Adipocyte (in vitro differentiated cells): ENCODE measurements at places on chromosomes 2 and 18.

- DNase-seq = peak; percentile 66
Observed at GRCh38 chr2:12070581-12070980, 324.1 kb downstream of the LPIN1 start.

DNA sequence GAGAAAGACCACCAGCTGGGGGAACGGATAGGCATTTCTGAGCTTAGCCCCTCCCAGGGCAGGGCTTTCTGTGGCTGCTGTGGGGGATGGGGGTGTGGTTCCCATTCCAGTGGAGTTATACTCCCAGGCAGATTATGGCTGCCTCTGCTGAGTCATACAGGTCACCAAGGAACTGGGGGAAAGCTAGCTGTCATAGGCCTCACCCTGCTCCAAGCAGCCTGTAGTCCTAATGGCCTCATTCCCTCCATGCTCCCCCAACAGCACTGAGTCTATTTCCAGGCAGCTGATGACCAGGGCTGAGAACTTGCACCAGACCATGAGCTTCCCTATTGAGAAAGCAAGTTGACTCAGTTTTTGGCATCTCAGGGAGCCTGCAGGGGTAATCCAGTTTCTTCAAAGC, 87.1 kb downstream of the GPR39 start:
- DNase-seq = peak; percentile 13

DNA sequence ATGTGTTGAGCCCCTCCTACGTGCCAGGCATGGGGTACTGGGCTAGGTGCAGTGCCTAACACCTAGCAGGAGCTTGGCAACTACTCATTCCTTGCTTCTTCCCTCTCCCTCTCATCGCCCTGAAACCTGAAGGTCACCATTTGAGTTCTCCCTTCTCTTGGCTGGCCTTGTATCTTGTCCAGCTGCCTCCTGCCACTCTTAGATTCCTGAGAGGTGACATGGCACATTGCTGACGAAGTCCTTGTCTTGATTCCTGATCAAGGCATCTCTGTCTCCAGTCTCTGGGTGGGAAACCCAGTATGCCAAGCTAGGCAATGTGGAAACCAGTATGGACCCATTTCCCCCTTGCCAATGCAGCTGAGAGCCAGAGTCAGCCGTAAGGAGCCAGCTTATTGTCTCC, 9.0 kb upstream of the EFR3B start:
- DNase-seq = no peak

DNA sequence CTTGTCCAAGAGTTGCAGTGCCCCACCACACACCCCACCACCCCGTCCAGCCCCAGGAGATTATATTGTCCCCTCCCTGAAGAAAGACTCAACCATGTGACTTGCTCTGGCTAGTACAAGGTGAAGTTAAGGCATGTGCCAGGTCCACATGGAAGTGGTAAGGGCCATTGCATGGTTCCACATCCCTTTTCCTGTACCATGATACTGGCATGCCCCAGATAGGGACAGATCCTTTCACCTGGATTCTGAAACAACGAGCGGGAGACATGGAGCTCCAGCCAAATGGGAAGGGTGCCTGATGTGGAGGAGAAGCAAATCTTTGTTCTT, 141.5 kb upstream of the APCDD1 start:
- no peak for DNase-seq

GRCh38 chr2:16048466-16048865, 108.1 kb downstream of the MYCN start:
- no peak for DNase-seq

GRCh38 chr2:103208916-103209315, 447.1 kb downstream of the TMEM182 start:
- no peak for DNase-seq

GRCh38 chr2:144230448-144231085, 289.4 kb downstream of the ZEB2 start:
- peak; percentile 64 for DNase-seq

DNA sequence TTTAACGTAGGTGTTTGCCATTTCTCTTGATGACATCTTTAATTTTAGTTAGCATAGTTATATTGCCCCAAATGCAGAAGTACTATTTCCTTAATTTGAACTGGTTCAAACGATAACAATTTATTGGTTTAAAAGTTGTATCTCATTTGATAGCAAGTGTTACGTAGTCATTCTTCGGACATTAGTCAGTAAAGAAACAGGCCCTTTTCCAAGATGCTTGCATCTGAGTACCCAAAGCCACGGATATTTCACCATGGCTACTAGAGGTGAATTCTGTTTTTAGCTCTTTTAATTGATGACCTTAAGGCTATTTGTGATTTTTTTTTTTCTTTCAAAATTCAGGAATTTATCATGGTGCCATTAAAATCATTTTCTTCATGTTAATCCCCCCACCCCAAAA, 32.1 kb downstream of the GLS start:
- DNase-seq = no peak

GRCh38 chr2:127695491-127696472, 5.5 kb upstream of the SFT2D3 start:
- DNase-seq = peak; percentile 83

DNA sequence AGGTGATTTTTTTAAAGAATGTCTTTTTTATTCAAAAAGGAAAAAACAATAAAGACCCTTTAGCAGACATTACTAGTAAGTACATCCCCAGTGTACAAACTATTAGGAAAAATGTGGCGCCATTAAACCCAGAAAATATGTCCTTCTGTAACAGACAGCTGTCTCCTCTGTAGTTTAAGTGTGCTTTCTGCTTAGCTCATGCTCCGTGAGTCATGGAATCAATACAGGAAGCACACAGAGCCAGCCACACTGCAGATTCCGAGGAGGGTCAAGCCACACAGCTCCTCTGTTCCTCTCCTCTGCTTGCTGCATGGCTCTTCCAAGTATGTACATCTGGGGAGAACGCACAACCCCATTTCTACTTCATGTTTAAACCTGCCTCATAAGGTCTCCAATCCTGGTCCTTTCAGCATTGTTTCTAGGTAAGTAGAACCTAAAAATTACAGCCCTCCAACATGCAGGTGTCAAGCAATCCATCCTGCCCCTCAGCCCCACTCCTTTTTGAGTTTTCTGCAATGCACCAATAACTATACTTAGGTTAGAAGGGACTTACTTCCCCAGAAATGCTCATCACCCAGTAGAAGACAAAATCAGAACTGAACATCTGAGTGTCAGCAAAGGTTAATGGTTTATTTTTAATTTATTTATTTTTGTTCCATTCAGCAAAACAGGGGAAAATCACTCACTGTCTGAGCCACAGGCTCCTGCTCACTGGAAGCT, 37.5 kb downstream of the ACVR1 start:
- peak; percentile 88 for DNase-seq

- DNase-seq = no peak
Observed at GRCh38 chr2:3176869-3177255, 200.8 kb downstream of the EIPR1 start.

GRCh38 chr2:239152916-239153305, 247.9 kb downstream of the HDAC4 start:
- DNase-seq = no peak

GRCh38 chr2:177334940-177335543, 57.5 kb upstream of the AGPS start:
- peak; percentile 87 for DNase-seq

DNA sequence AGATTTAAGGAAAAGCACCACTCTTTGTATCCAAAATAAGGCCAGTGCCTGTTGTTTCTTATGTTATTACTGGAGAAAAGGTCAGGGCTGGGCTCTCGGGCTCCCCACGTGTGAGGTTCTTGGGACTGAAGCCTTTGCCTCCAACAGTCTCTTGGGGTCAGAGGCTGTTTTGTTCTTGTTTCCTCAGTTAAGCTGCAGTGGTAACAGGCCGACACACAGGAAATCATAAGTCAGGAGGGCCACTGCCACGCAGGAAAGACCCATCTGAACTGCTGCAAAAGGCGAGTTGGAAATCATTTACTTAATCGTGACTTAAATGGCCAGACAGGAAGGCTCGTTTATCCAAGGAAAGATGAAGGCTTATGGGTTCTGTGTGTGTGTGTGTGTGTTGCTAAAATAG, 30.3 kb upstream of the IL37 start:
- DNase-seq = no peak

- peak; percentile 48 for DNase-seq
Observed at GRCh38 chr2:199160677-199161465, 296.9 kb downstream of the SATB2 start.

DNA sequence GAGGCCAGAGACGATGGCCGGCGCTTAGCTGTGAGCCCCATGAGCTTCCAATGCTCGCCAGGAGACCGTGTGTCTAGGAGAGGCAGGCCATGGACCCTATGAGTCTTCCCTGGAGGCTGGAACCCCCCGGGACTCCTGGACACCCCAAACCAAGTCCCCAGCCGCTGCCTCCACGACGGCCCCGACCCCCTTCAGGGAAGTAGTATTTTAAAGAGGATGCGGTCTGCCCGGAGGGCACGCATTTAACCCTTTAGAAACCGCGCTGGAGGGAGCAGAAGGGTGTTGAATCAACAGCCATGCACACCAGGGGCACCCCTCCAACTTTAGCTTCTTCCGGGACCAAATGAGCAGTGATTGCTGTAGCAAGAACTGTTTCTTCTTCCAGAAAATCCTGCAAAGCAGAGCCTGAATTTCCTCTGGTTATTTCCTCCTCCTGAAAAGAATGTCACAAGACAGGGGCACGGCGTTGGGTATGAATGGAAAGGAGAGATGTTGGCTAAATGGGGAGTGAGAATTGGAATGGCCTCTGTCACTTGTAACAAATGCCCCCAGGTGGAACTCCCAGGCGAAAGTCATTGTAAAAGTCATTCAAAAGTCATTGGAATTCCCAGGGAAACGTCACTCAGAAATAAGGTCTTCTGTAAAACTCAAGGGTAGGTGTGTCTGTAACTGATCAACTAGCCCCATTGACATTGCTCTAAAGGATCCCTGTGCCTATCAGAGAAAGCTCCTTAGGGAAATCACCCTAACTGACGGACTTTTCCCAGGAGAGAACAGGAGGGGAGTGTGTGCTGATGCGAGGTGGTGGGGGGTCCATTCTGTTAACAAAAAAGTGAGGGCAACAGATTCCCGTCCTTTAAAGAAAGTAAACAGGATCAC, 5.8 kb upstream of the GBX2 start:
- no peak for DNase-seq

DNA sequence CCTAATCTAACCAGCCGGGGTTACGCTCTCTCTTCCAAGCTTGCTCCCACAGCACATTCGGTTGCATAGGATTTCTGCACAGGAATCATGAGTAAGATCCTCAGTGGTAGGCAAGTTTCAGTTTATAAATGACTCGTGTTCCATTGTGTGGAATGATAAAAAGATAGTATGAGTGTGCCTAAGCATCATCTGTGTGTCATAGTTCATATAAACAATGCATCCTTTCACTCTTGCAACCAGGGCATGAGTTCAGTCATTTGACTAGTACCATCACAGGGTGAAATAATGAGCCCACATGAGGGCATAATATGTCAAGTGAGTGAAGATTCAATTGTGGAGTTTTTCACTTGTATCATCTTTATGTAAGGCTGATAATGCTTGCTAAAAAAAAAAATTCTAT, 417.1 kb upstream of the CDH2 start:
- DNase-seq = no peak

DNA sequence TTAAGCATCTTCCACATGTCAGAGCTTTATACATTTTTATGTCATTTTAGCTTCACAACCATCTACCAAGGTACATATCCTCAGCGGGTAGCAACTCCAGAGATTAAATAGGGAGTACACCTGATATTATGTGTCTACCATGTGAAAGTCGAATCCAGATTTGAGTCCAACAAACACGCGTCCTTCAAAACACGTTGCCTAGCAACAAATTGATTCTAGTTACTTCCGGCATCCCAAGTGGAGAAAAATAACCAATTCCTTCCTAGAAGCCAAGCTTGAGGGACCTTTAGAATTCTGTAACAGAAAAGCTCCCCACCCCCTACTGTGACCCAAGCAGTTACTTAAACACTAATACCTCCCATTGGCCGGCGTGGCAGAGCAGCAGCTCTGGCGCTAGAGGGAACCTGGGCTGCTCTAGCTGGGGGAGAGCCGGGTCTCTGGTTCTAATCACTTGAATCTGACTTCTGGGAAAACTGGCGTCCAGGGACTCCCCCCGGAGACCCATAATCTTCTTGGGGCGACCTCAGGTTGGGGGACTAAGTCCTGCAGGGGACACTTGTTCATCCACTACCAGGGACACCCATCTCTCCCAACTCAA, at the start of gene ERICH2:
ERICH2 (plus strand) TSS at position 371 of the 598 bp plus-strand sequence. CDS start 304 bp downstream, outside the sequence.
- DNase-seq = peak; percentile 70

DNA sequence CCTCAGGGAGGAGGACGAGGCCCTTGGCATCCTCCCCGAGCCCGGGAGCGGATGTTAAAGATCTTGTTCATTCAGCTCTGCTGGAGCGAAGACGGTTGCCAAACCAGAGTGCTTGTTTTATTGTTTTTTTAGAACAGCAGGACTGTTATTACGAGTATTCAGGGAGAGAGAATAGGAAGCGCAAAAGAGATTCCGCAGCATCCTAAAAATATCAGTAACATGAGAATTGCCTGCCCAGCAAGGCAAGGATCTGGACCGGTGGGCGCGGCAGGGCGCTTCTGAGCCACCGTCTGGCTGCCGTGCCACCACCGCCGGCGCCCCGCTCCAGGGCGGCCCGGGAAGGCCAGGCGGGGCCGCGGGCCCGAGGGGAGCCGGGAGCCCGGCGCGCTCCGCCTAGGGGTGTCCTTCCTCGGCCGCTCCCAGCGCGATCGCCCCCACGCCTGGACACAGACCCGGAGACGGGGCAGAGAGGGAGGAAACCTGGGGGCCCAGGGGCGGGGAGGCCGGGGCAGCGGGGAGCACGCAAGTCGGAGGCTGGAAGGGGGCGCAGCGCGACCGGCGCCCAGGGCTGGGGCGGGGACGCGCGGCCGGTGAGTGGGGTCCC, 843 bp downstream of the CYS1 start:
- DNase-seq = peak; percentile 80

DNA sequence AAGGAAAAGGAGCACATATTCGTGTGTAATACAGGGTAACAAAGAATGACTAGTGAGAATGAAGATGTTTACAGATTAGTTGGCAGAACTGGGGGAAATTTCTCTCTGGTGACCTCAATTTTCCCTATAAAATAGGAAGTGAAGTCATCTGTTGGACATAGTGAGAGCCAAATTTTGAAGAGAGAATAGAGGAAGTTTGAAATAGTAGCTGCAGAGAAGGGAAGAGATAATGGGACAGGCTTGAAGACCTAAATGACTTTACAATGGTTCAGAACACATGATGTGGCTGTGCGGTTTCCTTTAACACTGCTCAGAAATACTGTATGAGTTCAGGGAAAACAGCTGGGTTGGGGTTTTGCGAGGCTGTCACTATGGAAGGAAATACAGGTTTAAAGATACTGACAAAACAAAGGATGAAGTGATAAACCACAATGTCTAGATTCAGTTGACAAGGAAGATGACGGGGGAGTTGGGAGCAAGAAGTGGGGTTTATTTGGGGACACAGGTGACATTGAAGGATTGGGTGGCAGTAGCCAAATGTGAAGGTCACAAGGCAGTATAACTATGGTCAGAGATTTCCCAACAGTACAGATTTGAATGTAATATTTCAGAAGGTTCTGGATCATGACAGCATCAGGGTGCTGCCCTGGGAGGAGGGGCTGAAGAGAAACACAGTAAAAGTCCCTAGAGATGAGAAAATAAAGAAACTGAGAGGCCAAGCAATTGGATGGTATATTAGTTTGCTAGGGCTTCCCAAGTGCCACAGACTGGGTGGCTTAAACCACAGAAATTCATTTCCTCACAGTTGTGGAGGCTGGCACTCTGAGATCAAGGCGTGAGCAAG, 82.6 kb upstream of the TANK start:
- no peak for DNase-seq

GRCh38 chr2:162458240-162458639, 114.3 kb downstream of the GCA start:
- DNase-seq = no peak
